HFFc6 (cell line): ENCODE measurements at places on chromosomes 7 and 10.

DNA sequence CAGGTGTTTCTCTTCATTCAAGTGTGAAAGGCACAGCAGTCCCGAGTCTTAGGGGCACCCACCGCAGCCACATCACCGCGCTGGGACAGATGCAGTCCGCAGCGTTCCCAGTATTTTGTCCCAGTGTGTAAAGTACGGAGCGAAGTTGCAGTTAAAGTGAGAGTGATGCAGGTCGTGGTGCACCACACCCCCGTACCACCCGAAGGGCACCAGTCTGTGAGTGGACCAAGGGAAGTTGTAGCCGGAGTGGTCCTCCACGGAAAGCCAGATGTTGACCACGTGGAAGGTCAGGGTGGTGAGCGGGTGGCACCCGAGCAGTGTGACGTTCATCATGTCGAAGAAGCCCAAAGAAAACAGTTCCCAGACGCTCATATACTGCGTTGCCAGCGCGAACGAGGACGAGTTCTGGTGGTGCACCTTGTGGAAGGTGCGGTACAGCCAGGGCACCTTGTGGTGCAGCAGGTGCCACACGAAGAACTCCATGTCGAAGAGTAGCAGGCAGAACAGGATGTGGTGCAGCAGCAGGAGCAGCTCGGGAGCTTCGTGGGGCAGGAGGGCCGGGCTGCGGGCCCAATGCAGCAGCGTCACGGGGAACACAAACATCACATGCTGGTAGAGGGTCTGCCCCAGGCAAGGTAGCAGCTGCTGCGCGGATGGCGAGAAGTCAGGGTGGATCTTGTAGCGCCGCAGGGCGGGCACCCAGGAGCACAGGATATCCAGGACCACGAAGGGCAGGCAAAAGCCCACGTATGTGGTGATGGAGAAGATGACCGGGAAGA lies 526 bp downstream of the CH25H start:
- DNase-seq = no peak

DNA sequence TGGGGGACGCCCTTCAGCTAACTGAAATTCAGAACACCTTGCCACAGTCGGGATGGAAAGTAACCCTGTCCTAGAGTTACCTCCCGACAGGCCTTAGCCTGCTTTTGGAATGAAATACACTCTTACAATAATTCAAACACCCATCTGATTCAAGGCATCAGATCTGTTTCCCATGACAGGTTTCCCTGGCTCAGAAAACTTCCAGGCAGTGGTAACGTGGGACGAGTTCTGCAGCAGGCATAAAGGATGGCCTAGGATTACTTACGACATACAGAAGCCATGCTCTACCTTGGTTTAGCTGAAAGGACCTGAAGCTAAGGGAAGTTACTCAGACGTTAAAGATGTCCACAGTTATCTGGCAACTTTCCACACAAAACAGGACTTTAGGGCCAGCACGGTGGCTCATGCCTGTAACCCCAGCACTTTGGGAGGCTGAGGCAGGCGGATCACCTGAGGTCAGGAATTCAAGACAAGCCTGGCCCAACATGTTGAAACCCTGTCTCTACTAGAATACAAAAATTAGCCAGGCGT lies 5.0 kb downstream of the PAXIP1 start:
- DNase-seq = no peak

DNA sequence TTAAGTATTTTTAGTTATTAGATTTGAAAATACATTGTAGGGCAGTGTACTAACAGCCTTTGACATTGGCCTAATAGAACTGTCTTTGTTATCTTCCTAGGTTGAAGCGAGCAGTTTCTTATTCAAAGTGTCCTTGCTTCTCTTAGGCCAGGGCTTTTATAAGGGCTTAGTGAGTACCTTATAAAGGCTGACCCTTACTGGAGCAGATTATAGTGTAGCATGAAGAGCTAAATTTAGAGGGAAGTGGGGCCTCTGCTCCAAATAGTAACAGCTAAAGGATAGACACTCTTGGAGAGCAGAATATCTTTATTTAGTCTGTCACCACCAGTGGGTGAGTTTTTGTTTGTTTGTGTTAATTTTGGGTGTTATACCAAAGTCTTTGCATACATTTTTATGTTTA lies 15.9 kb downstream of the BZW2 start:
- no peak for DNase-seq

DNA sequence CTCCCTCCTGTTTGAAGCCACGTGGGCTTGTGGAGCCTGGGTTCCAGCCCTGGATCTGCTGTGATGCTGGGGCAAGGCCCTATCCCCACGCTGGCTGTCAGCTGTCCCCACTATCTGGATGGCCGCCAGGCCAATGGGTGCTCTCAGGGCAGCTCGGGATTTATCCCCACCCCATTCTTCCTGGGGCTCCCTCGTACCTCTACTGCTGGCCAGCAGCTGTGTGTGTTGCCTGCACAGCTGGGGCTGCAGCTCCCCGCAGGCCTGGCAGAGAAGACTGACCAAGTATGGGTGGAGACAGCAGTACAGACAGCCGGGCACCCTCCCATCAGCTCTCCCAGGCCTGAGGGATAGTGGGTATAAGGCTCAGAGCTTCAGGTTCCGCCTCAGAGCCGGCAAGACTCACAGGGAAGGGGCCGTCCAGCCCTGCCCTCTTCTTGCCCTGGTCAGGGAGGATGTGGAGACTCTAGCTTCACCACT lies 13.6 kb downstream of the CLIP2 start:
- no peak for DNase-seq

DNA sequence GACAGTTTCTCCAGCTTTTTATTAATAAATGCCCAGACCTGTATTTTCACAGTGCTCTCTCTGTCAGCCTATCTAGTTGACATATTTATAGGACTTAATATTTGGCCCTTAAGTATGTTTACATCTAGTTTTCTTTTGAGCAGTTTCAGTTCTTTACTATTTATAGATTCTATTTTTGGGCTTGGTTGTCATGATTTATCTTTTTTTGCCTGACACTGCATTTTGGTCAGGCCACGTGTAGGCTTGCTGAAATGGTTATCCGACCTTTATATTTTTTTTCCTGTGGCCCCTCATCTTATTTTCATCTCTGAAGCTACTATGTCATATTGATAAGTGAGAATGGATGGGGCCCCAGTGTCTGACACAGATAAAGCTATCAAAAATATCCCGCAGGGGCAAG lies 515.4 kb upstream of the FZD8 start:
- DNase-seq = no peak

DNA sequence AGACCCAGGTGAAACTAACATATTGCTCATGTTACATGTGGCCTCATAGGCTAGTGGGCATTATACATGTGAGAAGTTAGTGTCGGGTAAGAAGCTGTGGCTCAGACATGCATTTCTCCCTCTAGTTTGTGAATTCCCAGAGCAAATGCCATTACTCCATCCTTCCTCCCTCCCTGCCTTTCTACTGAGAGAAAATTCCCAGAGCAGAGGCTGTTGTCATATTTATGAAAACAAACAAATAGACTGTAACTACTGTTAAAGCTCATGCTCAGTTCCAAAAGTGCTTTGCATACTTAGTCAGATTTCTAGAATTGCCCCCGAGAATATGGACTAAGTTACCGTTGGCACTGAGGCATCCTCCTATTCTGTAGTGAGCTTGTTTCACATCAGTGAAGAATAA lies 29.0 kb downstream of the ZNRF2 start:
- no peak for DNase-seq

- peak; percentile 34 for DNase-seq
These were observed 96.7 kb upstream of the PIK3CG start for GRCh38 chr7:106768324-106768751.

GRCh38 chr10:129495698-129496097 lies 28.7 kb downstream of the MGMT start:
- no peak for DNase-seq

- DNase-seq = no peak
These were observed 230.7 kb downstream of the KCNMA1 start for GRCh38 chr10:77406764-77407430.

DNA sequence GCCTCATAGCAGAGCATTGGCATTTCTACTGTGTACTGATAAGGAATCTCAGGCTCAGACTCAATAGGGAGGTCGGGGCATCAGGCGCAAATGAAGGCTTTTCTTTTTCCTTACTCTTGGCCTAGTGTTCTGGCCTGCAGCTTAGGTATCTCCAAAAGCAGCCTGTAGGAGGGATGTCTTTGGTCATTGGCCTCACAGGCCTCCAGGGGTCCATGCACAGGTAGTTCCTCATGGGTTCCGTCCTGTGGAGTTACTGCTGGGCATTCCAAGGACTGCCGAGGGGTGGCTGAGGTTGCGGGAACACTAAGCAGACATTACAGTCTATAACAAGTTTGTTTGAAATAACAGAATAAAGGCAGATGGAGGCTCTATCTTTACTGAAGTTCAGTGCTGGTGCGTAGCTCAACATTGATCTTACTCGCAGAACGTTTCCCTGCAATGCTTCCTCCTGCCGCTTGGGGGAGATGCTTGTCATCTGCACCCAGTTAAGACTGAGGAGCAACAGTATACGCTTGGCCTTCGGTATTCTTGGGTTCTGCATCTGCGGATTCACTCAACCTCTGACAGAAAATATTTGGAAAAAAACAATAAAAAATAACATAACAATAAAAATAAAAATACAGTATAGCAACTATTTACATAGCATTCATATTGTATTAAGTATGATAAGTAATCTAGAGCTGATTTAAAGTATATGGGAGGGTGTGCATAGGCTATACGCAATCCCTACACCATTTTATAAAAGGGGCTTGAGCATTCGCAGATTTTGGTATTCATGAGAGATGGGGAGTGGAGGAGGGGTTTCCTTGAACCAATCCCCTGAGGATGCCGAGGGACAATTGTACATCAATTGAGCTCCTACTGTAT lies 58.9 kb downstream of the SH2D4B start:
- DNase-seq = peak; percentile 18
